ENCODE measurements at places on chromosomes 12 and 14.
A peak's percentile ranks its signal among the peaks of the same experiment; 100 is the strongest.

DNA sequence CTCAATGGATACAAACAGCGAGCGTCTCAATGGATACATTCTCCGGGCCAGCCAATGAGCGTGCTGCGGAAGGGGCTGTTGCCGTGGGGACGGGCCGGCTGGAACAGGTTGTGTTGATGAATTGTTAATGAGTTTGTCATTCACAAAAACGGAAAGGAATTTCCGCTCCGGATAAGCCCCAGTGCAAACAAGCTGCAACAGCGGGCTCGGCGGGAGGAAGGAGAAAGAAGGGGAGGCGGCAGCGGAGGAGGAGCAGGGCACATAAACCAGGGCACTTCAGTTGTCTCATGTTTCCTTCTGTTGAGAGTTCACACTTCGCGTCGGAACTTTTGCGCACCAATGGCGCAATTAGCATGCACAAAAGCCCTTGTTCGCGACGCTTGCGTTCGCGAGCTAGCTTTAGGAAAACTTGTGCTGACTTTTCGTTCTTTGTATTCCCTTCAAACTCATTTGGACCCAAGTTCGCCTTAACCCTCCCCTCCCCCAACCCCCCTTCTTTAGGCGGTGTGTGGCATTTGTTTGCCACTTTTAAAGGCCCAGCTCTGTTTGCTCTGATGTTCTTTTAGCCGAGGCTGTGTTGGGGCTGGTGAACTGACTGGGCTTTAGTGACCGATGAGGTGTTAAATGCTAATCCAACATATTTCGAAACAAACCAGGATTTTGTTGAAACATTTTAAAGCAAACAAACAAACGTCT lies at the start of gene DUSP6:
Gene DUSP6, minus strand, starts transcription at position 10 of the 696 bp plus-strand sequence. CDS start 462 bp downstream, outside the sequence.
- peak; percentile 99 for DNase-seq
- H3K4me1 ChIP-seq: peaks cover 7% of the 10 kb centered on the region
- peaks cover 20% of the 10 kb centered on the region for H3K27me3 ChIP-seq
- peak within 1 kb of the TSS; percentile 57 for H3K4me3 ChIP-seq

DNA sequence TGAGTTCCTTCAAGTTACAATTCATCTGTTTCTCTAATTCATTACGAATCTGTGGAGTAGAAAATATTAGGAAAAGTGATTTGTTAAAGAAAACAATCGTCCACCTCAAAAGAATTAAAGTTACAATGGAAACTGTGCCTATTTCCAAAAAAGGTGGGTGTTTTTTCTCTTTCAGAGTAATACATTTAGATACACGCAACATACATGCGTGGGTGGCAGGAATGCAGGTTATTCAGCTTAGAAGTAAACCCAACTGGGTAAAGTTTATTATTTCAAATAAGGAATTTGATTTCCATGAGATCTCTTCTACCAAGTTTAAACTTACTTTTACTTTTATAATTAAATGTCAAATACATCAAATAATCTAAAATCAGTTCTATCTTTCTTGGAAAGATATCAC lies 52.2 kb downstream of the SSH1 start:
- H3K4me1 ChIP-seq: 0 out of 2 replicates have a peak, but pooled peaks cover 4% of the 10 kb centered on the region
- no peaks in the 10 kb centered on the region for H3K27me3 ChIP-seq
- DNase-seq: no peak
- no peak overlapping the region for H3K4me3 ChIP-seq

DNA sequence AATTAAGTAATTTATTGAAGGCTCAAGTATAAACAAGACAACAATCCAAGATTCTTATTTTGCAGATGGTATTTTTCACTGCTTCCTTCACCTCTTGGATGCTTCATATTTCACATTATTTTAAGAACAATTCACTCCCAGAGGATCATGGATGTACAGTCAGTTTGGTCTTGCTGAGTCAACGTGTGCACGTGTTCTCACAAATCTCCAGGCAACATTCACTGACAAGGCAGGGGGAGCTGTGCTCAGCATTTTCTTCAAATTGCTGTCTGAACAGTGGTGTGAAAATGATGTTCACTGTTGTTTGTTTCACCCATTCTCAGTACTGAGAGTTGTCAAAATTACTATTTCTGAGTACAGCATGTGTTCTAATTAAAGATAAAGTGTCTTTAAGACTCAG lies 118.3 kb upstream of the SLC38A4 start:
- no peaks in the 10 kb centered on the region for H3K36me3 ChIP-seq
- no peaks in the 10 kb centered on the region for H3K4me1 ChIP-seq

DNA sequence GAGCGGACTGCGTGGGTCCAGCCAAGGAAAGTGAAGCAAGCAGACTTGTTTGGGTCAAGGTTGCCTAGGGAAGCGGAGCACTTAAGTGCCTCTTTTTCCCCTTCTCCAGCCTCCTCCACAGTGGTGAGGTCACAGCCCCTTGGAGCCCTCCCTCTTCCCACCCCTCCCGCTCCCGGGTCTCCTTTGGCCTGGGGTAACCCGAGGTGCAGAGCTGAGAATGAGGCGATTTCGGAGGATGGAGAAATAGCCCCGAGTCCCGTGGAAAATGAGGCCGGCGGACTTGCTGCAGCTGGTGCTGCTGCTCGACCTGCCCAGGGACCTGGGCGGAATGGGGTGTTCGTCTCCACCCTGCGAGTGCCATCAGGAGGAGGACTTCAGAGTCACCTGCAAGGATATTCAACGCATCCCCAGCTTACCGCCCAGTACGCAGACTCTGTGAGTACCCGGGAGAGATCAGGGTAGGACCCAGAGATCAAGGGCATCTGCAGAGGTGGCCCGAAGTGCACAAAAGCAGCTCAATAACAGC lies at the start of gene TSHR:
Gene TSHR, plus strand, starts transcription at position 206 of the 526 bp plus-strand sequence. Its CDS starts 60 bp downstream, at position 266.
- peaks cover 5% of the 10 kb centered on the region for H3K27me3 ChIP-seq
- no peak for DNase-seq
- H3K27ac ChIP-seq: no peak within 1 kb of the TSS
- no peaks in the 10 kb centered on the region for H3K4me1 ChIP-seq
